ENCODE measurements at places on chromosomes 1 and 21. TPM values are rescaled to one million over a fixed set of nuclear protein-coding genes. Genes with fewer than 3 reads are reported as not detected.

ZDHHC18 gene
- 3.1 TPM for polyA plus RNA-seq

ASPM gene
- polyA plus RNA-seq: 0.08 TPM

SMIM1 gene
- polyA plus RNA-seq: 2.7 TPM

SH3GLB1 gene
- polyA plus RNA-seq: 75.8 TPM

GRCh38 chr1:21903638-21904453 lies 33.3 kb downstream of the HSPG2 start:
- DNase-seq: no peak

- no peak for DNase-seq
These were observed 94.5 kb upstream of the F3 start for GRCh38 chr1:94636100-94636499.

DNA sequence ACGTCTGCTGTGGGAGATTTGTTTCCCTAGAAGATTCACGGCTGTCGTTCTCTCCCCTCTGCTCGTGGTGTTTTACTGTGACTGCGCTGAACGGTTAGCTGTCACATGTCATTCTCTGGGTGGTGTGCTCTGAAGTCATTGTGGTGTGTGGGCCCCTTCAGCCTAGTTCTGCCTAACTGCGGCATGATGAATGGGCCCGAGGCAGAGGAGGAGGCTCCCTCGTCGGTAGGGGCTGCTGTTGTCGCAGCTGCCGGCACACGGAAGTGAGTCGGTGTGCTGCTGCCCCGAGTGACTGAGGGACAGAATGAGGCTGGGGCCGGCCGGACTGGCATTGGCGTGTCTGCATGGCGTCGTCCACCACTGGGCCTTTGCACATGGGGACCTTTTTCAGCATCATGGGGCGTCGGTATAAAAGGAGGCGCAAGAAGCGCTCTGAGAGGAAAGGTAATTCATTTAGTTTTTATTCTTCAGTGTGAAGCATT lies 77.9 kb downstream of the ADARB1 start:
- DNase-seq: peak; percentile 78

DNA sequence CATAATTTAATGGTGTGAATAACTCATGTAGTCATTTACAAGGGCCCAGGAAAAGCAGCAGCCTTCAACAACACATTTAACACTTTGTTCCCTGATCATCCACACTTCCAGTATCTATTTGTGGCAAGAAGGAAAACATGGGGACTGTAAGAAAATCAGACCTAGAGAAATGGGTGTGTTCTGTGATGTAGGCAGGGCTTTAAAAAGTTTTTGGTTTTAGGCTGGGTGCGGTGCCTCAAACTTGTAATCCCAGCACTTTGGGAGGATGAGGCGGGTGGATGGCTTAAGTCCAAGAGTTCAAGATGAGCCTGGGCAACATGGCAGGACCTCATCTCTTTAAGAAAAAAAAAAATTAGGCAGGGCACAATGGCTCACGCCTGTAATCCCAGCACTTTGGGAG lies 14.2 kb upstream of the WDR47 start:
- DNase-seq: no peak

- DNase-seq: no peak
These were observed 162.4 kb downstream of the PGBD5 start for GRCh38 chr1:230263568-230264195.

DNA sequence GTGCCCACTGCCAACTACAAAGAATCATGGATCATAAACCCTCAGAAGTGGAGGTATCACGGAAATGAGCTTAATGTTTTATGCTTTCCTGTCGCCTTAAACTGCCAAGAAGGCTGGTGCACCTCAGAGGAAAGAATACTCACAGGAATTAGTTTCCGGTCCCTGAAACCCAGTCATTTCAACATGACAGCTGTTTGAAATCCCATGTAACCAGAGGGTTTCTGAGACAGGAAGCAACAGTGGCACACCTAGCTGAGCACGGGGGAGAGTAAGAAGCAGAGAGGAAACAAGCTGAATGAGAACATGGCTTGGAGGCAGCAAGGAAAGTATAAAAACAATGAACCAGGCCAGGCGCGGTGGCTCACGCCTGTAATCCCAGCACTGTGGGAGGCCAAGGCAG lies 3.9 kb downstream of the JAK1 start:
- DNase-seq: no peak

DNA sequence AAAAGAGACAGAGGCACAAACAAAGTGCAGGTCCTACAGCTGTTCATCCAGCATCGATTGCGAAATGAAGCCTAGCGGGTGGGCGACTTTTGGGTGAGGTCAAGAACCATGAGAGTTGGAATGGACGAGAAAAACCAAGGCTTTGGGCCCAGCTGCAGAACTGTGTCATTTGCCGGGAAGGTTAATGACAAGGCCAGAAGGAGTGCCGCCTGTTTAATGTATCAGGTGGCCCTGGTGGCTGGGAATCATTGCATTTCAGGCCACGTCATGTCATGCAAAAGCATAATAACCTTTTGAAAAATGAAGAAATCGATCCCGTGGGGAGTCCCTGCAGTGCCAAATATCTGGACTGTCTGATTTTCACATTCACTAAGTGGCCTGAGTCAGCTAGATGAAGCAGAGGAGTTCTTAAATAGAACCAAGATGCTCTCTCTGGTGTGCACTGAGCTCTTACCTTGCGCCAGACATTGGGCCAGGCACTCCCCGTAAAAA lies 8.1 kb upstream of the RCC2 start:
- no peak for DNase-seq

DNA sequence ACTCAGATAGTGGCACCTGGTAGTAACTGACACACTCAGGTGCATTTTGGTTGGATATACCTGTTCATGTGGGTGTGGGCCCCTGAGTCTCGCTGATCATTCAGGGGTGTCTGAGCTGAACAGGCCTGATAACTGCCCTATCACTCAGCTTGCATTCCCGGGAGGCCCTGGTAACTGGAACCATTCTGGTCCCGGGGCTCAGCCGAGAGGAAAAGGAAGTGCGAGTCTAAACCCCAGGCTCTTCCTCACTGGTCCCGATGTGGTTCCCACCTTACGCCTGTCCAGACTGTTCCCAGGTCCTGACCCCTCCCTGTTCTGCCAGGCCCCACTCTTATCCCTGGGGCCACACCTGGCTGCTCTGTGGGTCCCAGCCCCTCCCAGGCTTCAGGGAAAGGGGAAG lies 11.7 kb upstream of the CDK18 start:
- no peak for DNase-seq

Data from CD14-positive monocyte (primary cell).